Activated naive CD4-positive, alpha-beta T cell treated with anti-CD3 and anti-CD28 coated beads, Interleukin-2, amount 10 ng/mL, durations not matched to agents 7 days and 5 days (primary cell): ENCODE measurements at places on chromosomes 4 and X.

DNA sequence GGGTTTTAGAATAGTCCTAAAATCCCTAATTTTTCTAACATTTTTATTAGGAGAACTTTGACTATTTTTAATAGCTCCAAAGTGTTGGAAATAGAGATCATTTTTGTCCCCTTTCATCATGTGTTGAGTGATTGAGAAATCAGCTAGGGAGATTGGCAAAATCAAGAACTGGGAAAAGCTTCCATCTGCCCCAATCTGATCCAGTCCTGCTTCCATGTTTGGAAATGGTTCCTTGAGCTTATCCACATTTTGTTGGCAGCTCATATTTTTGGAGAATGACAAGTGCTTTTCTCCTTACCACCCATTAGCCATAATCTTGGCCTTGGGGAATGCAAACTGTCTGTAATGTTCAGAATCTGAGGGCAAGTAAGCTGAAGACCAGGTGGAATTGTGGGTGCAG, 73.9 kb downstream of the SYNPO2 start:
- DNase-seq, result no peak

GRCh38 chr4:94466371-94466770, 14.6 kb downstream of the PDLIM5 start:
- DNase-seq, result no peak

DNA sequence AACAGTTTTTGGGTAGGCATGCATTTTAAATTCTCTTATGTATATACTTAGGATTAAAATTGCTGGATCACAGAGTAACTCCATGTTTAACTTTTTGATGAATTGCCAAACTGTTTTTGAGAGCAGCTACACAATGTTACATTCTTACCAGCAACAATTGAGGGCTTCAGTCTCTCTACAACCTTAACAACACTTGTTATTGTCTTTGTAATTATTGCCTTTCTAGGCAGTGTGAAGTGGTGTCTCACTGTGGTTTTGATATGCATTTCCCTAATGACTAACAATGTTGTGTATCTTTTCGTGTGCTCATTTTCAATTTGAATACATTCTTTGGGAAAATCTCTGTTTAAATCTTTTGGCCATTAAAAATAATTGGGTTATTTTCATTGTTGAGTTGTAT, 17.3 kb upstream of the F11 start:
- DNase-seq, result no peak

DNA sequence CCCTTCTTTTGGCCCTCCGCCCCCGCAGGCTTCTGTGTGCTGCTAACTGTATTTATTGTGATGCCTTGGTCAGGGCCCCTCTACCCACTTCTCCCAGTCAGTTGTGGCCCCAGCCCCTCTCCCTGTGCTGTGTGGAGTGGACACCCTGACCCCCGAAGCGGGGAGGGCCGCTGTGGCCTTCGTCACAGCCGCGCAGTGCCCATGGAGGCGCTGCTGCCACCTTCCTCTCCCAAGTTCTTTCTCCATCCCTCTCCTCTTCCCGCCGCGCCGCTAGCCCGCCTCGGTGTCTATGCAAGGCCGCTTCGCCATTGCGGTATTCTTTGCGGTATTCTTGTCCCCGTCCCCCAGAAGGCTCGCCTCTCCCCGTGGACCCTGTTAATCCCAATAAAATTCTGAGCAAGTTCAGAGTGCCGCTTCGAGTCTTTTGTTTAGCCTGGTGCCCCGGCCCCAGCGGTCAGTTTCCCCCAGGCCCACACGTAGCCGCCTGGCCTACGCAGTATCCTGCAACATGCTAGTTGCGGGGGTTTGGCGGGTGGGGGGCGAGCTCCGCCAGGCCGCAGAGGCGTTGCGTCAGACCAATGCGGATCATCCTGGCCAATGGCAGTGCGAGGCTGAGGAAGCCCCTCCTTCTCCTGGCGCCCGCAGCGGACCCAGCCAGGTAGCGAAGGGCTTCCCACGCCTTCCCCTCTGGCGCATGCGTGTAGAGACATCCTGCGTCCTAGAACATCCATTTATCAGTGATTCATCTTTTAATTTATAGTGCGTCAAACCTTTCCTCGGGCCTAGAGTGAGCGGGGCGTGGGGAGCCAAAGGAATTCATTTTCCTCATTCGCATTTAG, 5.6 kb upstream of the KANTR start:
- peak; percentile 76 for DNase-seq

DNA sequence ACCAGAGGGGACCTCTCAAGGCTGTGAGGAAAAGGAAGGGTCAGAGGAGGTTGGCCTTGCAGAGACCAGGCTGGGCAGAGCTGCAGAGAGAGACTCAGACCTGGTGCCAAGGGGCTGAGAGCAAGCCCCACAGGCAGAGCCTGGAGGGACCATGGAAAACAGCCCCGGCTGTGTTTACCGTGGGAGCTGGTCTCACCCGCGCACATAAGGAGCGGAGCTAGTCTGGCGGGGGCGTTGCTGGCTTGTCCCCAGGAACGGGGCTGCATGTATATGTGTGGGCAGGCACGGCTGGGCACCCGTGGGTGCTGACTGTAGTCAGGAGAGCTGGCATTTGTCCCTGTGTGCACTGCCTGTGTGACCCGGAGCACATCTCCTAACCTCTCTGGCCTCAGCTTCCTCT, 45.7 kb downstream of the C4orf50 start:
- no peak for DNase-seq

DNA sequence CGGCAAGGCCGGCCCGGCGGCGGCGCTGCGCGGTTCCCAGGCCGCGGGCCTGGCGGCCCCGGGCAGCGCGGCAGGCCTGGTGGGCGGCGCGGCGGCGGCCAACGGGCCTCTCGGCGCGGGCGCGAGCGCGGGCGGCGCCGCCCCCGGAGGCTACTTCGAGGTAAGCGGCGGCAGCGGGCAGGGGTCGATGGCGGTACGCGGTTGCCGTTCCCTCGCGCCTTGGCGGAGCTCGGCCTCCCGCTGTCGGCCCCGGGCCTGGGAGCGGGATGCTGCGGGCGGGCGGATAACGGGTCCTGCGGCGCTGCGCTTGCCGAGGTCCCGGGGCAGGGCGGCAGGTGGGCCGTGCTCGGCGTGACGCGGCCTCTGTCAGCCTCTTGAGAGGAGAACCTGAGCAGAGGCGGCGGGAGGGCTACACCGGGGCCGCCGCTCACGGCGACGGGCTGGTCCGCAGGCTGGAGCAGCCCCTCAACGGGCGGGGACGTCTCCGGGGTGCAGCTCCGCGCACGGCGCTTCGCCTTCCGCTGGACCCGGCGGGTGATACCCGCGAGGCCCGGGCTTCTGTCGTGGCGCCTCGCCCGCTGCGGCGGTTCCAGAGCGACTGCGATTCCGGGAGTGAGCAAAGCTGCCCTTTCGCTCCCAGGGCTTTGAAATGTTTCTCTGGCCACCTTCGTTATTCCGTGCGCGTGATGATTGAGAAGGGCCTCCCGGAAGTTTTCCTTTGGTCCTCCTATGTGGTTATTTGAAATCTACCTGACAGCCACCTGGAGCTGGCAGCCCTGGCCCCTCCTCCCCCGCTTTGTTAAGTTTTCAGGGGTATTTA, 774 bp downstream of the FAM193A start:
- peak; percentile 69 for DNase-seq
